ENCODE measurements at places on chromosomes 2 and 18.

- DNase-seq = no peak
Measured at GRCh38 chr2:18047213-18047611, 168.7 kb downstream of the KCNS3 start.

DNA sequence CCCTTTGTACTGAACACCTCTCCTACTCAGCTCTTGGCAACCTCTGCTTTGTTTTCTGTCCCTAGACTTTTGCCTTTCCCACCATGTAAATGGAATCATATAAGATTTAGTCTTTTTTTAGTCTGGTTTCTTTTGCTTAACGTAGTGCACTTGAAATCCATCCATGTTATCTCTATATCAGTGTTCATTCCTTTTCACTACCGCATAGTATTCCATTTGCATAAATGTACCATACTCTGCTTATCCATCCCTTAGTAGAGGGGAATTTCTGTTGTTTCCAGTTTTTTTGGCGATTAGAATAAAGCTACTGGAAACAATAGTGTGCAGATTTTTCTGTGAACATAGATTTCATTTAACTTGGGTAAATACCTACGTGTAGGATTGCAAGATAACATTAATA is 46.4 kb downstream of the GAD1 start:
- no peak for DNase-seq

DNA sequence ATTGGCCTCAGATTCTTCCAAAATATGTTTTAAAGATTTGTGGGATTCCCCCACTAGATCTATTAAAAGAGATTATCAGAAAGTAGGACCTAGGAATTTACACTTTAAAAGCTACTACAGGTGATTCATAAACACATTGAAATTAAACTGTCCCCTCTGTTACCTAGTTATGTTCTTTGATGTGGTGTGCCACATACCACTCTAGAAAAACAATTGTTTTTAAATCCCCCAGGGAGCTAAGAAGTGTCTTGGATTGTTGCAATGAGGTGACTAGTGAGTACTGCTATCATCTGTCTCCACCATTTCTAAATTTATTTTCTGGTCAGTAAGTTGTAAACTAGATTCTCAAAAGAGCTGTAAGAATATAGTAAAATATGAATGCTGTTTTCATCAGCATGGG is 214.5 kb upstream of the DOK6 start:
- DNase-seq = no peak

- DNase-seq = no peak
Measured at GRCh38 chr2:145124085-145124484, 604.2 kb upstream of the ZEB2 start.

DNA sequence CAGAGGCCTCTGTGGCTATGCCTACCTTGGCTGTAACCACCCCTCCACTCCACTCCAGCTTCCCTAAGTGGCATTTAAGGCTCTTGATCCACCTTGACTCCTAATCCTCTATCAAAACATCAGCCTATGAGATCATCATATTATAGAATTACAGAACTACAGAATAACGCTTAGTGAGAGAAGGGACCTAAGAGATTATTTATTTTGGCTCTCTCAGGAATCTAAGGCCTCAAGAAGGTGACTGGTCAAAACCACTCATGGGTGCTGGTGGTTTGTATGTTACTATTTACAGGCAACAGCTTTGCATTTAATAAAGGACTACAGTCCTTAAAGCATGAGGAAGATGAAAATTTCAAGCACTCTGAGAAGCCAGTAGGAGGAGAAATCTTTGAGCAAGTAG is 118.8 kb downstream of the FSHR start:
- no peak for DNase-seq

DNA sequence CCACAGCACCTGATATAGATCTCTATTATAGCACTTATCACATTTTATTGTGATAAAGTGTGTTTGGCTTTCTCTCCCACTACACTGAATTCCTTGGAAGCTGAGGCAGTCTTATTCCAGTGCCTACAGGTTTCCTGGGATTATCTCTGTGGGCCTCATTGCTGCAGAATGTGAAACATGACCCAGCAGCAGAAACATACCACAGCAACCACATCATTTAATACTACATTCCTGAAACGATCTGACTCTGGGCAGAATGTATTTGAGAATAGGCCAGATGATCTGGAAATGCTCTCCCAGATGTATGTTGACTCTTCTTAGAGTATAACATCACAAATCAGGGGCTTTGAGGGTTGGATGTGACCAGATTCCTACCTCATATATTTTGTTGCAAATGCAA is 323.5 kb upstream of the TANK start:
- DNase-seq = no peak

GRCh38 chr2:69798909-69799526 is 30.4 kb upstream of the GMCL1 start:
- no peak for DNase-seq

- no peak for DNase-seq
Measured at GRCh38 chr2:77156599-77156998, 365.6 kb downstream of the LRRTM4 start.

DNA sequence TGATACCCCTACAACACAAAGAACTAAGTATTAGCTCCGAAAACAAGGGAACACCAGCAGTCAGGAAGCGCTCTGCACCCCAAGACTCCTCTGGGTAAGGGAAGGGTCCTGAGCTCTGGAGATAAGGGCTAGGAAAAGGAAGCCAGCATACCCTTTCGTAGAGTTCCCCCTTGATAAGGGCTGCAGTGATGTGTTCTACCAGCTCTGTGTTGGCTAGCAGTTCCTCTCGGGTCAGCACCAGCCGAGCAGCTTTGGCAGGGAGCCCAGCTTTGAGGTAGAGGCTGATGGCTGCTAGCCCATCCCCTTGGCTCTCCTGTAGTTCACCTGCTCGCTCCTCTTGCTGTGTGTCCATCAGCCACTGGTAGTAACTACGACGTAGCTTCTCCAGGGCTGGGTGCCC is 18.9 kb downstream of the KRTCAP3 start:
- no peak for DNase-seq

DNA sequence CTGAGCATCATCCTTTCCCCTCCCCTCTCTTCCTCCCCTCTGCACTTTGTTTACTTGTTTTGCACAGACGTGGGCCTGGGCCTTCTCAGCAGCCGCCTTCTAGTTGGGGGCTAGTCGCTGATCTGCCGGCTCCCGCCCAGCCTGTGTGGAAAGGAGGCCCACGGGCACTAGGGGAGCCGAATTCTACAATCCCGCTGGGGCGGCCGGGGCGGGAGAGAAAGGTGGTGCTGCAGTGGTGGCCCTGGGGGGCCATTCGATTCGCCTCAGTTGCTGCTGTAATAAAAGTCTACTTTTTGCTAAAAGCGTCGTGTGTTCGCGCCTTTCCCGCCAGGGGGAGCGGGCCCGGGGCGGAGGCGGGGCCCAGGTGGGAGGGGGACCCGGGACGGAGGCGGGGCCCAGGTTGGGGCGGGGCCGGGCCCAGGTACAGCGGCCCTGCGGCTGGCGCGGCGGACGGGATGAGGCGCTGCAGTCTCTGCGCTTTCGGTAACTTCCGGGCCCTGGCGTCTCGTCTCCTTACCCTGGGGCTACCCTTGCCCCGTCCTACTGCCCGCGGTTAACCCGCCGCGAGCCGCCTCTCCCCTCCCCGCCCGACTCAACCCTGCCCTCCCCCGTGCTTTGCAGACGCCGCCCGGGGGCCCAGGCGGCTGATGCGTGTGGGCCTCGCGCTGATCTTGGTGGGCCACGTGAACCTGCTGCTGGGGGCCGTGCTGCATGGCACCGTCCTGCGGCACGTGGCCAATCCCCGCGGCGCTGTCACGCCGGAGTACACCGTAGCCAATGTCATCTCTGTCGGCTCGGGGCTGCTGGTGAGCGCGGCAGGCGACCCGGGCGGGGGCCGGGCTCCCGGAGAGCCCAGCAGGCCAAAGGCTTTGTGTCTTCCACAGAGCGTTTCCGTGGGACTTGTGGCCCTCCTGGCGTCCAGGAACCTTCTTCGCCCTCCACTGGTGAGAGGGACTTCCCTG is at the start of gene KRTCAP3:
Gene KRTCAP3, plus strand, starts transcription at position 424 of the 962 bp plus-strand sequence. Its CDS starts 32 bp downstream, at position 456.
- no peak for DNase-seq

DNA sequence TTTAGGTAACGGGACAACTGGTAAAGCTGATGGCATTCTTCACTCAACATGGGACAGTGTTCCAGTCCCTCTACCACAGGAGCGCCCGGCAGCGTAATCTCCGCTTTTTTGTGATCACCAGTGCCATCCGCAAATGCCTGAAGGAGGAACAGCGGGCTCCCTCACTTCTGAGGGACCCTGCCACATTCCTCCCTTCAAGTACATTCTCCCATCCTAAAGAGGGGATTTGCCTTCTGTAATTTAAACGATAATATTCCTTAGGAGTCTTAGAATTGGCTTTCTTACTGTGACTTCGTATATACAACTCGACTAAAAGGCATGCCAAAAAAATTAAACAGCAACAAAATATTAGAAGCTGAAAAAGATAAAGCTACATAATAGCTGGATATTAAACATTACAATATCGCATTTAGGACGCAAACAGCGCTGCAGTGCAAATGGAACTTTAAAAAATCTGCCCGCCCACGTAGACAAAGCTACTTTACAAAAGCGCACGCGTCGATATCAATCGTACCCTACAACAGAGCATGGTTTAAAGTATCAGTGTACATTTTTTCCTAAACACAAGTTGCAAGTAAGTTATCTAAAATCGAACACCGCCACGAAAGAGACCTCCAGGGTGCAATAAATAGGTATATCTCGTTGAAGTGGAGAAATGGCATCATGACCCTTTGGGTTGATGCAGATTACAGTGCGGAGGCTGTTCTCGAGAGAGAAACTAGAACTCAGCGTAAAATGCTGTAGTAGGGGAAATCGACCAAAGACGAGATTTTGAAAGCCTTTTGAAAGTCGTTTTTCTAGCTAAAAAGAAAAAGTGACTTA is 2.3 kb upstream of the VSNL1 start:
- DNase-seq = no peak

Data from SK-N-DZ (cell line).